ENCODE measurements at places on chromosomes 6 and 20. TPM values are rescaled to one million over a fixed set of nuclear protein-coding genes. Genes with fewer than 3 reads are reported as not detected.

- DNase-seq, result no peak
- peaks cover 2% of the 10 kb centered on the region for H3K27me3 ChIP-seq
- no peak overlapping the region for H3K4me3 ChIP-seq
- no peaks in the 10 kb centered on the region for H3K36me3 ChIP-seq
- no peak overlapping the region for H3K27ac ChIP-seq
These were observed 85.3 kb downstream of the DLGAP4 start for GRCh38 chr20:36391456-36391855.

DNA sequence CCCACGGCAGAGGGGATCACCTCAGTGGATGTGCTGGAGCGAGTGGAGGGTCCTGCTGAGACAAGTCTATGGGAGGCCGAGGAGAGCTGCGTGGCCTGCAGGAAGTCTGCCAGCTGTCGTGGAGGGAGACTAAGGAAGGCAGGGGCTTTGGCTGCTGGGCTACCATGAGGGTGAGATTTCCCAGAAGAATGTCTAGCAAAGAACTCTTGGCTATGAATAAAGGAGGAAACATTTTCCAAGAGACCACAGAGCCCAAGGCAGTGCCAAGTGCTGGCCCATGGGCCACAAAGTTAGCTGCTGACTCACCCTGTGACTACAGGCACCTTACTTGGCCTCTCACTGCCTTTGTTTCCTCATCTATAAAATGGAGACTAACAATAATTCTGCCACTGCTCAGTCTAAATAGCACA lies 73.4 kb downstream of the PRDM1 start:
- no peak for DNase-seq
- H3K4me3 ChIP-seq, result no peak overlapping the region
- H3K27me3 ChIP-seq, result no peaks in the 10 kb centered on the region

DNA sequence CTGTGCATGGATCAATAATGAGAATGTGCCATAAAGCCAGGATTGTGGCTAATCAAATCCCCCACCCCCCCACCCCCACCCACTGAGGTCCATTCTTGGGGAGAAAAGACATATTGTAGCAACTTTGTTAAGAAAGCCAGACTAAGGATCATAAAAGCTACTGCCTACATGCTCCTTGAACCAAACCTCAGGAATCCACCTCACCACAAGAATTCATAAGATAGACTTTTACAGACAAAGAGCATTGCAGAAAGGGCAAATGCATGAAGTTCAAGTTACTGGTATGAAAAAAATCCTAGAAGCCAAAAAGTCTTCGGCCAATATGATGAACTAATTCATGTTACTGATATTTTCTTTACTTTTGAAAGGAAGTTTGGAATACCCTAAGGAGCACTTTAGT lies 187.9 kb upstream of the ARID1B start:
- no peak overlapping the region for H3K4me3 ChIP-seq
- H3K4me1 ChIP-seq, result no peaks in the 10 kb centered on the region
- no peak overlapping the region for H3K27ac ChIP-seq
- H3K27me3 ChIP-seq, result no peaks in the 10 kb centered on the region

DNA sequence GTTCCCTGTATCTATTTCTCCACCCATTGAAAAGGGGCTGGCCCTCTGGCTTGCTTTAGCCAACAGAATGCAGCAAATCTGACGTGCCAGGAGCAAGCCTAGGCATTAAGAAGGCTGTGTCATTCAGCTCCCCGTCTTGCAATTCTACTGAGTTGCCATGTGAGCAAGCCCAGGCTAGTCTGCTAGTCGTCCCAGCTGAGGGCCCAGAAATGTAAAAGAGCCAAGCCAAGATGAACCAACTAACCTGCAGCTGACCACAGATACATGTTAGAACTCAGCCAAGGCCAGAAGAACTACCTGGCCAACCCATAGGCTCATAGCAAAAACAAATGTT lies 30.1 kb downstream of the PREP start:
- peaks cover 30% of the 10 kb centered on the region for H3K4me1 ChIP-seq
- no peak overlapping the region for H3K4me3 ChIP-seq
- H3K27me3 ChIP-seq, result no peaks in the 10 kb centered on the region
- H3K36me3 ChIP-seq, result peaks cover 6% of the 10 kb centered on the region

- no peak for DNase-seq
- no peaks in the 10 kb centered on the region for H3K4me1 ChIP-seq
- no peak overlapping the region for H3K27ac ChIP-seq
- H3K36me3 ChIP-seq, result no peaks in the 10 kb centered on the region
- no peaks in the 10 kb centered on the region for H3K27me3 ChIP-seq
These were observed 188.9 kb downstream of the TTLL2 start for GRCh38 chr6:167513778-167514177.

DNA sequence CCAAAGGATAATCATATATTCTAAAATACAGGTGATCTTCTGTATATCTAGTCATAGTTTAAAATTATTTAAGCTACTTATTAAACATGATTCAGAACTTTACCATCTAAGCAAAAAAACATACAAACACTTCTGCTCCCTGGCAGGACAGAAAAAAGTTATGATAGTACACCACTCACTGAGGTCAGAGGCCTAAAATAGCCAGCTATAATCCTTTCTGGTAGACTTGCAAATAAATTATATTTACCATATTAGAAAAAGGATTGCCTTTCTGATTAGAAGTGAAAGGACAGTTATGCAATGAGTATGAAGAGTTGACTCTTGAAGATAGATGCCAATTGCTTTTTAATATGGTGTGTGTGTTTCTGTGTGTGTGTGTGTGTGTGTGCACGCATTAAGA lies 207.4 kb downstream of the BMP2 start:
- no peaks in the 10 kb centered on the region for H3K27me3 ChIP-seq
- no peak for DNase-seq
- H3K36me3 ChIP-seq, result no peaks in the 10 kb centered on the region
- no peak overlapping the region for H3K27ac ChIP-seq

- H3K4me3 ChIP-seq, result no peak overlapping the region
- H3K36me3 ChIP-seq, result no peaks in the 10 kb centered on the region
- no peak overlapping the region for H3K27ac ChIP-seq
- peaks cover 11% of the 10 kb centered on the region for H3K4me1 ChIP-seq
- H3K27me3 ChIP-seq, result no peaks in the 10 kb centered on the region
These were observed 6.6 kb upstream of the SERPINB6 start for GRCh38 chr6:2977799-2978590.

DNA sequence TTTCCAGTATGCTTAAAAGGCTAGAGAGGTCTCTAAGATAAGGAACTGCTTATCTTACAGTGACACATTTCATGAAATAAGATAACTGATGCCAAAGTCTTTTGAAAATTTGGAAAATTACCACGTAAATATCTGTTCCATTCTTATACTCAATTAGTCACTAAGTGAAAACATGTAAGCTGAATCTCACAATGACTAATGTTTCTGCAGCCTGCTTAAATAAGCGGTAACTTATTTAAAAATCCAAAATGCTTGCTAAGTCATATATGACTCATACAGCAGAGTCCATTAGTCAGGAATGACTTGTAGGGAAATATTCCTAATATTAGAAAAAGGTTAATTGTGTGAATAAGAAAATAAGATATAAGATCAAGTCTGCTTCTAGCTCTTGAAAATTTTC lies 27.8 kb upstream of the LGSN start:
- H3K4me1 ChIP-seq, result no peaks in the 10 kb centered on the region
- no peak for DNase-seq
- no peak overlapping the region for H3K4me3 ChIP-seq
- H3K36me3 ChIP-seq, result no peaks in the 10 kb centered on the region
- no peaks in the 10 kb centered on the region for H3K27me3 ChIP-seq

LPA gene
- not detected for polyA plus RNA-seq

RNF144B gene
- 2.7 TPM for polyA plus RNA-seq

DNA sequence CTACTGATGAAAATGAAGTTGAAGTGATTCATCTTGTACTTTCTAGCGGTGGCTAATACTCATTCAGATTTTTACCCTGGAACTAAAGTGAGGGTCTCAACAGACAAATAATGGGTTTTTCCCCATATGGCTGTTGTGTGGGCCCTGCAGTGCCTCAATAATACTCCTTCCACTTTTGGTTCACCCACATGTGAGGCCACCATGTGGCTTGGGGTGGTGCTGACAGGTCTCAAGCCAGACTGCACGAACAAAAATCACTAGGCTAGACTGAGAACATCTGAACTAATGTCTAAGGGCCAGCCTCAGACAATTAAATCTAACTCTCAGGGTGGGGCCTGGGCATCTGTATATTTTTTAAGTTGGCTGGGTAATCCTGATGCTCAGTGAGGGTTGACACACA lies 7.9 kb upstream of the COL12A1 start:
- H3K4me3 ChIP-seq, result no peak overlapping the region
- H3K36me3 ChIP-seq, result no peaks in the 10 kb centered on the region
- no peaks in the 10 kb centered on the region for H3K27me3 ChIP-seq
- no peak overlapping the region for H3K27ac ChIP-seq

DNA sequence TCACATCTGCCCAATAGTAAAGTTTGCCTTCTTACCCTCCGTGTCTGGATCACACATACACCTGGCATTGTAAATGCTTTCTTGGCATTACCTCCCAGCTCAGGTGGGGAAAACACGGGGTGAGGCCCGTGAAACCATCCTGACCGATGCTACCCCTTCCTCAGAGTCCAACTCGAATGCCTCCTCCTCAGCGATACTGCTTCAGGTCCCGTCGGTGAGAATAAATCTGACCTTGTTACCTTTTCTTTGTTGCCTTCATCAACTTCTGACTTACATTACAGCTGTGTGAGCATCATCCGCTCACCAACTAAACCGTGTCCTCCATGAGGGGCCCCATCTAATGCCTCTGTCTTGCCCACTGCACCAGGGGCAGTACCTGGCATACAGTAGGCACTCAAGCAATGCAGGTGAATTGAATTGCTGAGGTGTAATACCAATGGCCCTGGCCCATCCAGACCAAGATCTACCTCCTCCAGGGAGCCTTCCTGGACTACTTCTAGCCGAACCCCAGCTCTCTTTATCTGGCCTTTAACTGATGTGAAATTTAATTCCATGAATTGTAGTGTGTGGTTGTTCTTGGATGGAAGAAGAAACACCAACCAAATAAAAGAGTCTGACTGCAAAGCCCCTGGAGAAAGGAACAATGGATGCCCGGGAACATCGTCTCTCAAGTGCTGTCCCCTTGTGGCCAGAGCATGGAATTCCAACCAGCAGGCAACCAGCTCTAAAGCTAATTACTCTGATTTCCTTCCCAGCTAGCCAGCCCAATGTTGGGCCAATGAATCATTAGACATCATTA lies 141.5 kb downstream of the ANKRD60 start:
- no peaks in the 10 kb centered on the region for H3K4me1 ChIP-seq
- peak; percentile 32 for DNase-seq
- H3K4me3 ChIP-seq, result no peak overlapping the region
- no peaks in the 10 kb centered on the region for H3K36me3 ChIP-seq
- no peaks in the 10 kb centered on the region for H3K27me3 ChIP-seq
- no peak overlapping the region for H3K27ac ChIP-seq

KCNK16 gene
- polyA plus RNA-seq, result 2.2 TPM

Measured in small intestine (tissue), 16 donors.